ENCODE measurements at places on chromosomes 12 and 14.
A peak's percentile ranks its signal among the peaks of the same experiment; 100 is the strongest.

GRCh38 chr14:68621400-68622365, 171.2 kb downstream of the ZFP36L1 start:
- DNase-seq = peak; percentile 80

- peak; percentile 37 for DNase-seq
Observed at GRCh38 chr12:78698747-78699146, 165.8 kb upstream of the SYT1 start.

DNA sequence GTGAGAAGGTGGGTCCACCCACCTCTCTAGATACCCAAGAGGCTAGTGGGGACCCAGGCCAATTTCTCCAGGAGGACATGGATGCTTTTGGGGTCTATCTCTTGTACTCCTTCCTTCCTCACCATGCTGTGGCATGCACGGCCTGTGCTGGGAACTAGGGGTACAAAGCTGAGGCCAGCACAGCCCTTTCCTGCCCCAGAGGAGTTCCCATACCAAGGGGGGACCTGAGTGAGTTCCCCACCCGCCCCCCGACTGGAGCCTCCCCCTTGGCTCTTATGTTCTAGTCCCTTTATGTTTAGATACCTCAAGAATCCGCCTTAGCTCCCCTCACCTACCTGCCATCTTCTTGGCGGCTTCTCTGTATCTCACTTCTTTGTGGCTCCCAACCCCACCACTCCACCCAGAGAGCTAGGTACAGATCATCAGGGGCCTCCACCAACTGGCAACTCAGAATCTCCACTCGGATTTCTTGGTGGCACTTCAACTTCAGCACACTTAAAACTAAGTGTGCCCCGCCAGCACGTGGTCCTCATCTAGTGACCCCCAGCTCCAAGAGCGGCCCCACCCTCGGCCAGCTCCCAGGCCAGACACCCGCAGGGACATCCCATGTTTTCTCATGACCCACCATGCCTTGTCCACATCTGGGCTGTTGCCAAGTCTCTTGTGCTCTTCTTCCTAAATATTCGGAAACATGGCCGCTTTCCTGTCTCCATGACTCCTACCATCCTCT, 115.2 kb upstream of the RTL1 start:
- no peak for DNase-seq

DNA sequence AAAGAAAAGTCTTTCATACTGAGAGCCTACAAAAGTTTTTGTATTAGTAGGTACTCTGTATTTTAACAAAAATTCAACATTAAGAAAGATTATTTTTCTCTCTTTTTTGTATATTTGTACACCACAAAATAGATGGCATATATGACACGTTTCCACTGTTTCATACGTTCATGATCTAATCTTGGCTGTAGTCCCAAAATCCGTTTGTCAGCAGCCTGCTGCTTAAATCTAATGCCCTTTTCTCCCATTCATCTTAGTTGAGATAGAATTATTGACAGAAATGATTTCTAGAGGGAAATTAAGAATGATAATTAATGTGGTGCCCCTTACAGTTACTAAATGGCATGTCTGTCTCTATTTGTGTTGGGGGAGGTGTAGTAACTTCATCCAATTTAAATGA, 140.7 kb upstream of the NOVA1 start:
- DNase-seq = no peak

GRCh38 chr14:76237349-76237990, 85.7 kb downstream of the GPATCH2L start:
- DNase-seq = no peak

DNA sequence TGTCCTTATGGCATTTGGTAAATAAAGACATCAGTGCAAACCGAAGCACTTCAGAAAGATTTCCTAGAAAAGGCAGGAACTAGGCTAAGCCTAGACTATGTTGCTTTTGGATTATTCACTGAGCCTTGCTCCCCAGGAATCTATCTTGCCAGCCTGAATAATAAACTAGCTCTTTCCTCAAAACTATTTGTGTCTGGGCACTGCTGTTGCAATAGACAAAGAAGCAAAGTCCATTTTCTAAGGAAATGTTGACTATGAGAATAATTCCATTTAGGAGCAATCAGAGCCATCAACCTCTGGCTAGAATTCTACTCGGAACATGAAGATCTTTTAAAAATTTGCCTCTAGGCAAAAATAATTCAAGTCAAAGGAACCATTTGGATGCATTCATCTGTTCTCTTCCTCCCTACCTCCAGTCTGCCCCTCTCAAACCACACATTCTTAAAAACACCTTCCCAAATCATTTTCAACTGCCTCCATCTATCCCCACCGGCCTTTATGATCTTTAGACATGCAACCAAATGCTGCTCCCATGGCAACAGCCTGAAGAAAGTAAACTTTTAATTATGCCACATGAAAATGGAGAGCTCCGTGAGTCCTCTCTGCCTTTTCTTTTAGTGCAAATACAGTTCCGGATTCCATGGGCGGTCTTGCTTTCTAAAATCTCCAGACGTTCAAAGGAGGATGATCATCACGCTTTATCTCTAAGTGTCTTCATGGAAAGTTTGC, 61.5 kb upstream of the FZD10 start:
- DNase-seq = no peak

DNA sequence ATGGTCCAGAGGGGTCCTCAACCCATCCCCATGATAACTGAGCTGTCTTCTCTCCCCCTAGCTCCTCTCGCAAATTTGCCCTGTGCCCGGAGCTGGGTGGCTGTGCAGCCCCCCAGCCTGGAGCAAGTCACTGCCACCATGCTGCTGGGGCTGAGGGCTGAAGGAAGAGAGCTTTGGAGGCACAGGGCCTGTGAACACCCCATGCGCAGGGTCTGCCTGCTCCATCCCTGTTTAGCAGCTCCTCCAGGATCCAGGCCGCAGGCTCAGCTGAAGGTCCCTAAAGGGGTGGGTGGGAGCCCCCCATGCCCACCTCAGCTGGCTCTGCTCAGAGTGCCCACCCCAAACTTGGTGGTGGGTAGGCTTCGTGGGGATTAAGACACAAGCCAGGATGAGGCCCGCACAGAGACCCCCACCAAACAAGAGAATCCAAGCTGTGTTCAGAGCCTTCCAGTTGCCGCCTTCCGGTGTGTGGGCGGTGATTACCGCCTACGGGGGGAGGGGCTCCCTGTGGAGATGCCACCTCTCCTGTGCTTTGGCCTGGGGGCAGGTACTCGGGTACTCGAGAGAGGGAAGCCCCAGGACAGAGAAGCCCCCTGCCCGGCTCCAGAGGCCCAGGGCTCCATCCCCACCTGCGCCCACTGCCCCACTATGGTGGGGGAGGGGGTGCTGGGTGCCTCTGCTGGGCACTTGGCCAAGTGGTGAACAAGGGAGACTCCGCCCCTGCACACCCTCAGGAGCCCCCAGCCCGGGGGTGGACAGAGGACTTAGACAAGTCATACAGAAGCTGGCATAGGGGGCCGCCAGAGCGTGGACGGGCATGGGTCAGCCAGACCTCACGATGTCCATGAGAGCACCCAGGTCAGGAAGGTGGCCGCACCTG, 1.4 kb upstream of the JAG2 start:
- no peak for DNase-seq

DNA sequence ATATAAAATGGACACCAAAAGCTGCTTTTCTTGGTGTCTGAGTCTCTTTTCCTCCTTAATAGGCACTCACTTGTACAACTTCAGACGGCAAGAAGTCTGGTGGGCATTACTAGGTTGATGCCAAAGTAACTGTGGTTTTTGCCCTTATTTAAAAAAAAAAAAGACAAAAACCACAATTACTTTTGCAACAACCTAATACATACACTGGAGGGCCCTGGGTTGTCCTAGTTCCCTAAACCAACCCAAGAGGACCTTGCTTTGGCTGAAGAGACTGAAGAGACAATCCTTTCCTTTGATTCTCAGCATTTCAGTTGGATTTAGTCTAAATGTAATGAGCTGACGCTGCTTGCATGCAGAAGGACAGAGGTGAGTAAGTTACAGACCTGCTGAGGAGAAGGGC, 16.2 kb upstream of the PLEKHG3 start:
- no peak for DNase-seq

- DNase-seq = peak; percentile 87
Observed at GRCh38 chr14:21264025-21264801, 5.0 kb downstream of the HNRNPC start.
